Tongue (tissue), 3 donors: ENCODE measurements at places on chromosomes 2 and 18.

DNA sequence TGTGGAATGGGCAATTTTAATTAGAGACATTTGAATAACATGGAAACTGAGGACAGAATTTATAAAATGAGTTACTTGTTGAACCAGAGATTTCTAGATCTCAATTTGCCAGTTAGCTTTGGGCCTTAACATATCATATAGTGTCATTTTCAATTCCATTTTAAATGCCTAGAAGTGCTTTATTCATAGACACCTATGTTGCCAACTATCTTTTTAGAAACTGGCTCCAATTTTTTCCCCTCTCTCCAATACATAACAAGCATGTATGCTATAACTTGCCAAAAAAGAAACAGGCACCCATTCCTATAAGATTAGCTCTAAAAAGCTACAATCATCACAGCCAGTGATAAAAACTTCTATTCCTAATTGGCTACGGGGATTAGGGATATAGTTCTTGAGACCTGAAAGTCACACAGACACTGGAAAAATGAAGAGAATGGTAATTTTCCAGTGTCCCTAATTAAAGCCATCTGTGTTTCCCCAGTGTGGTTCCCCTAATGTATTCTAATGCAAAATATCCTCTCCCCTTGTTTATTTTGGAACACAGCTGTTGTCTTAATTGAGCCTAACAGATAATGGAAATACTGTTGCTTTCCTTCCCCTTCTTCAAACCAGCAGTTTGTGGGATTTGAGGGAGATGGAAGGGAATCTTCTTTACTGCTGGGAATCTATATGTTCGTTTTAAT, 205.5 kb upstream of the FSHR start:
- DNase-seq = peak; percentile 26

- DNase-seq = no peak
Observed at GRCh38 chr2:201411421-201411820, 39.8 kb downstream of the TRAK2 start.

GRCh38 chr2:196337208-196337953, 166.0 kb upstream of the STK17B start:
- DNase-seq = peak; percentile 54

DNA sequence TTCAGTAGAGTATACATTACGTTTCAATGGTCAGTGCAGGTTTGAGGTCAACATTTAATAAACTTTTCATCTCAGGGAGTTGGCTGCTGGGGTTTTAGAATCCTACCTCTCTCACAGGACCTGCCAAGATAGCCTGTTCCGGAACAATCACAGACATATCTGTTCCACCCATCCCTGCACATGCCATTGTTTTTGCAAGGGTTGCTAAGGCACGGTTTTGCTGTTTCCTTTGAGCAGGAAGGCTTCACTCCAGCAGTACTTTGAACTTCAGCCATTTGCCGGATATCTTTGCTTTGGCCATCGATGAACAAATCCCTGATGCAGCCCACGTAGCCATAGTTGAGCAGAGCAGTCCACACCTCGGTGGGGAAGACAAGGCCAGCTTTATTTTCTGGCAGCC, 493.8 kb downstream of the NRXN1 start:
- peak; percentile 46 for DNase-seq

- DNase-seq = no peak
Observed at GRCh38 chr2:75002007-75002406, 43.6 kb downstream of the POLE4 start.

DNA sequence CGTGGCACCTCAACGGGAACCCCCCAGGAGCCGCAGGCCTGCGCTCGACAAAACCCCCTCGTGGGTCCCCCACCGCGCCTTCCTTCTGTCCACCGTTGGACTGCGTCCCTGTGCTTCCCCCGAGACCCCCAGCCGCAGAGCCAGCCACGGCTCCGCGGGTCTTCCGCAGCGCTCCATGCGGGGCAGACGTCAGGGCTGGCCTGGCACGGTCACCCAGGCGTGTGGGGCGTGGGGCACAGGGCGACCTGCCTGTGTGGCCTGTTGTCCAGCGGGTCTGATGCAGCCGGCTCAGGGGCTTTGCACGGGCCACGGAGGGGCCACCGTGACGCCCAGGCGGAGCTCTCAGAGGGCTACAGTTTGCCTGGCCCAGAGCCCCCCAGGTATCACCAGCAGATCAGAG, 11.0 kb downstream of the NFATC1 start:
- DNase-seq = no peak

DNA sequence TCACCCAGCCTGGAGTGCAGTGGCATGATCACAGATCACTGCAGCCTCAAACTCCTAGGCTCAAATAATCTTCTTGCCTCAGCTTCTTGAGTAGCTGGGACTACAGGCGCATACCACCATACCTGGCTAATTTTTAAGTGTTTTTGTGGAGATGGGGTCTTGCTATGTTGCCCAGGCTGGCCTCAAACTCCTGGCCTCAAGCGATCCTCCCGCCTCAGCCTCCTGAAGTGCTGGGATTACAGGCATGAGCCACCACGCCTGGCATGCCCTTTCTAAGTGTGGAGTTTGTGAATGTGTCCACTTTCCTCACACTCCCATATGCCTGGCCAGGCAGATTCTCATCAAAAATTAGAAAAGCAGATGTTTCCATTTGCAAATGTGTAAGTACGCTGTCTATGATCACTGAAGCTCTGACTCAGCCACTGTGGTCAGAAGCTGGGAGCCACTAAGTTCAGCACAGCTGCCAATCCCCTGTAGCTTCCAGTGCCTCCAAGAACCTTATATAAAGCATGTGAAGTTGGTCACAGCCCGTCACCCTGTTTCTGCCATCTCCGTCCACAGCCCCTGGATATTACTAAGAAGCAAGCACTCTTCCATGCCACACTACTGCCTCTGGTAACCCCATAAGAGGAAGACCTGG, 155.4 kb downstream of the FAM210A start:
- DNase-seq = no peak

GRCh38 chr2:25342372-25343186, 854 bp upstream of the DNMT3A start:
- DNase-seq = peak; percentile 92

GRCh38 chr2:122341007-122341406, 585.6 kb downstream of the TSN start:
- DNase-seq = no peak

- DNase-seq = no peak
Observed at GRCh38 chr18:77308216-77308615, 58.6 kb downstream of the GALR1 start.

DNA sequence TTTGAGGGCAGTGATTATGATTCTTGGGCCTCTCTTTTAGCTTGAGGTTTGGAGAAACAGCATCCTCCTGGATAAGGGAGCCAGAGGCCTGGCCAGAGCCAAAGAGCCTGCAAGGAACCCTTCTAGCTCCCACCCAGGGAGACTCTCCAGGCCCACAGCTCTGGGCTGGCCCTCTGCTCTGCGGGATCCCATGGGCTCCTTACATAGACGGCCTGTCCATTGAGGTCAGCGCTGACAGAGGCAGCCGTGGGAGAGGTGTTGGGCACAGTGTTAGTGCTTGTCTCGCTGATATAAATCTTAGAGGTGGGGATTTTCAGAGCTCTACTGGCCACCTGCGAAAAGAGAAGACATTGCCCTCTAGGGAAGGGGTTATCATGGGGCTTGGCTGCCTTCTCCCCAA, 67.2 kb downstream of the XDH start:
- DNase-seq = no peak

DNA sequence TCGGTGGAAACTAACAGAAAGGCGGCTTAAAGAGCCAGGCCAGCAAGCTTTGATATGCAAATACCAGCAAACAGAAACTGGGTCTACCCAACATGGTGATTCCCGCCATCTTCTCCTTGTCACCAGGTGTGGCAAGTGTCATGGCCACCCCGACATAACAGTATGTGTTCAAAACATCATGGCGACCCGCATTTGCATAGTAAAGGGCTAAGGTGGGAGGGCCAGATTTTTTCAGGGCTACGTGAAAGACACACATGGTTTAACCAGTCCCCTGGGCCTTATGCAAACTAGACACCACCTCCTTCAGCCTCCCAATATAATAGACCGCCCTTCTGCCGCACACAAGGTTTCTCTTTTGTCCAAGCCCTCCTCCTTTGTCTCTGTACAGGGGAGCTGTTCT, 260.4 kb downstream of the METTL4 start:
- no peak for DNase-seq

DNA sequence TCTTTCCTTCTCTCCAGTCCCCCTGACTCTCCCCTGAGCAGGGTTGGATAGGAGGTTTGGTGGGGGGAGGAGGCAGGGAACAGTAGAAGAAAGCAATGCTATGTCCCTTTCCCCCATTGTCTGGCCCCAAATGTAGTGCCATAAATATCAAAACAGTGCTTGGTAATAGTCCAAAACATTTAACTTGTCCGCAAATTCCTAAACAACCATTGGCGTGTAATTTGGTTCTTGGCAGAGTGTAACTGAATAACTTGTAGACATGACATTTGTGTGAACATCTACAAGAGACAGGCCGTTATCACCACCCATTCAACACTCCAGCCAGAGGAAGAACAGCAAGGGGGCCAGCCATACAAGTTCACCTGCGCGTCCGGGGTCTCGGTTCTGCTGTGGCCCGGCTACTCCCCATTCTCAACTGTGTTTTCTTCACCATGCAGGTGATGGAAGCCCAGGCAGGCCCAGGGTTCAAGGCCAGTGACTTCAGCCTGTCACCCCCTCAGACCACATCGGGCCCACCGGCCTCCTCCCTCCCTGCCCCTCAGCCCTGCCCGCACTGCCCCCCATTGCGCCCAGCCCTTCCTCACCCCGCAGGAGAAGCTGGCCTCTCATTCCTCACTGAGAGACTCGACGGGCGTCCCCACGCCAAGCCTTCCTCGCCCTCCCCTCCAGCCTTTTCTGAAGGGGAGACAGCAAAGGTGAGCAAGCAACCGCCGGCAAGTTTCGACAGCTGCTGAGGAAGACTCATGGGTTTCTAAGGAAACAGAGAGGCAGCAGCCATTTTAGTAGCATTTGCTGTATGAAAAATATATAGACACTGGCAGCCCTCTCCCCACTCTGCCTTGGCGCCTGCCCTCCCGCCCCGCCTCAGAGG, 699 bp upstream of the RAPGEF4 start:
- peak; percentile 33 for DNase-seq

GRCh38 chr2:9594366-9595054, 36.3 kb downstream of the YWHAQ start:
- no peak for DNase-seq

DNA sequence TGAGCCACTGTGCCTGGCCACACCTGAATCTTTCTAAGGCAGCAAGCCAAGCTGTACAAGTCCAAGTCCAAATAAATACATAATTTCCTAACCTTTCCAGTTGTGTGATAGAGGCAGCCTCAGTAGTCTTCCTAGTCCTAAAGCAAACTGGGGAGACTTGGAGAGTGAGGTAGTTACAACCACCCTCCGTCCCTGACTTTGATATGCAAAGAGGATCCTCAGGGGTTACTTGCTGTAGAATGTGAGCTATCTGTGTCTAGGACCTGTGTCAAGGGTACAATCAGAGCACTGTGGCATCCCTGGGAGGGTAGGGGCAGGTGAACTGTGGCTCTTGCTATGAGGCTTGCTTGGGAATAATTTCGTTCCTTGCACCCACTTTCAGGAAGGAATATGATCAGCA, 28.3 kb upstream of the KCNG3 start:
- DNase-seq = no peak

- no peak for DNase-seq
Observed at GRCh38 chr2:120878970-120879369, 143.3 kb downstream of the GLI2 start.

DNA sequence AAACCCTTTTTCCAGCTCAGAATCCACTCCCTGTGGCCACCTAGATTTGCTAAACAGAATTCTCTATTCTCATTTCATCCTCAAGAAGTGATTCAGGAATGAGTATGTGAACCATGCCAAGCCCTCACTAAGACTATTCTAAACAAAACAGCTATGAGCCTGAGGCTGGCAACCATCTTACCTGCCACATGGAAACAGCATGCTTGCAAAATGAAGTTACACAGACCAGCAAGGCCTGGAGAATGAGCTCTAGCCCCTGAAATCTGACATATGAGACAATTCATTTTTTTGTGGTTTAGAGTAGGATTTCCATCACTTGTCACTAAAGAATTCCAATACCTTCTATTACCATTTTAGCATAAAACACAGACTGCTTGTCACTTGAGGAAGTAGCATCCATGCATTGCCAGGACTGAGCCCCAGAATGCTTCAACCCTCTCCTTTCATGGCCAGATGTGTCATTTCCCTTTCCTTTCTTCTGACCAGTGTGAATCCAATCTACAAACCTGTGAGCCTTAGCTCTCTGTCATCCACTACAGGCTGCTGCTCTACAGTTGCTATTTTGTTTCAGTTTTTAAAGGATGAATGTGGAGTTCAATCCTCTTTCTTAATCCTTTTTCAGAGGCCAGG, 744.3 kb upstream of the ACVR2A start:
- peak; percentile 43 for DNase-seq

DNA sequence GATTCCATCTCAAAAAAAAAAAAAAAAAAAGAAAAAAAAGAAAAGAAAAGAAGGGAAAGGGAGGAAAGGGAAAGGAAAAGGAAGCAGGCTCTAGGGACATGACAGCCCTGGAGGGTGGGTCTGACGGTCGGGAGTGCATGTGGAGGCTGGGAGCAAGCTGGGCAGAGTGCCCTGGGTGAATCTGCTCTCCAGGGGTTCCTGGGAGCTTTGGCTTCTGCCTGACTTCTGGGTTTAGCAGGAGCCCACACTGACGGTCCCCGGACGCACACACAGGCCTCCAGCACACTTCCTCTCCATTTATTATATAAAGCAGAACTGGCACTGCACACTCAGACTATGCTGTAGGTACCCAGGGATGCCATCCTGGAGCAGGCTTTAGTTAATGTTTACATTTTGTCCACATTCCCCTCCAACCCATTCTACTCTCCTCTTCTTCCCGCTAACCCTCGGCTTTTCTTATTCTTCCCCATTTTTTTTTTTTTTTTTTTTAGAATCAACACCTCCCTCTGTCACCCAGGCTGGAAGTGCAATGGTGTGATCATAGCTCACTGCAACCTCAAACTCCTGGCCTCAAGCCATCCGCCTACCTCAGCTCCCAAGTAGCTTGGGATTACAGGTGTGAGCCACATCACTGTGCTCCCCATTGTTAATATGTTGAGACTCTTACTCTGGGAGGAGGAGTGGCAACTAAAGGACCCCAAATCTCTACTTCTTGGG, 151.1 kb upstream of the SLC1A4 start:
- DNase-seq = no peak

DNA sequence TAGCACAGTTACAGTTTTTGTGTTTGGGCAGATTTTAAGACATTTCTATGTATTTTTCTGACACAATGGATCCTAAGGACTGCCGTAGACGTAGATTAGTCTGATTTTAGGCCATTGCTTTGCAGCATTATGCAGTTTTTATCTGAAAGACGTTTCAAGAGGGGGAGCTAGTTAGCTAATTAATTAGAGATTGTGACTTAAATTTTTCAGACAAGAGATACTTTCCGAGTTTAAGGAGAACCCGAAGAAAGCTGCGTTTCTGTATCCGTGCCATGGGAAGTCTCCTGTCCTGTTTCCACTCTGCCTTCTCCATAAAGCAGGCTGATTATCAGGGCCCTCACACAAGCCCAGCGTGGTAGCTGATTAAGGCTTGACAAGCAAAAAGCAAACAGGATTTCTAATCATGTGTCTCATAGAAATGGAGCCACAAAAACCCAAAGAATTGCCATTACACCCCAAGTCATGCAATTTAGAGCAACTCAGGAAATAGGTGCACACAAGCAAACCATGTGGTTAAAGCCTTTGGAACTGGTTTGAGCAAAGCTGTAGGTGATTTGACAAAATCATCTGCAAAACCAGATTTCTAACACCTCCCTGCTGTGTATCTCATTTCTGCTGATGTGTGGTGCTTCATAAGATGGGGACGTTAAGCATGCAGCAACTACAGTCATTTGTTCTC, 808.1 kb downstream of the RNF144A start:
- peak; percentile 66 for DNase-seq
